ENCODE measurements at places on chromosomes 6 and 20.

DNA sequence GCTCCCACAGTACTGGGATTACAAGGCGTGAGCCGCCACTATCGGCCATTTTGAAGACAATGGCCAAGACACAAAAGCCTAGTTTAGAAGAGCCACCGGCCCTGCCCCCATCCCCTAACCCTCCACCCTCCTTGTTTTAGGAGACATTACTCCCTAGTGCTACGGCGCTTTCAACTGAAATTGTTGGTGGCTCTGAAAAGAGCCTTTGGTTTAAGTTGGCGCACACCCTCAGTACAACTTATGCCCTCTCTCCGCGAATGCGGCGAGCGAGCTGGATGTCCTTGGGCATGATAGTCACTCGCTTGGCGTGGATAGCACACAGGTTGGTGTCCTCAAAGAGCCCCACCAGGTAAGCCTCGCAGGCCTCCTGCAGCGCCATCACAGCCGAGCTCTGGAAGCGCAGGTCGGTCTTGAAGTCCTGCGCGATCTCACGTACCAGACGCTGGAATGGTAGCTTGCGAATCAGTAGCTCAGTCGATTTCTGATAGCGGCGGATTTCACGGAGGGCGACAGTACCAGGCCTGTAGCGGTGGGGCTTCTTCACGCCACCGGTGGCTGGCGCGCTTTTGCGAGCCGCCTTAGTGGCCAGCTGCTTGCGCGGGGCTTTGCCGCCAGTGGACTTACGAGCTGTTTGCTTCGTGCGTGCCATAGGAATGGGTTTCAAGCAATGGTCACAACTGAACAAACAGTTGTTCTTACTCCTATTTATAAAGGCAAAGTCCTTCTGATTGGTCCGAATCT, 114.9 kb upstream of the BTN3A2 start:
- peak; percentile 89 for DNase-seq

- DNase-seq: no peak
Observed at GRCh38 chr6:36489426-36489825, 46.6 kb downstream of the KCTD20 start.

GRCh38 chr6:42745083-42745639, 742 bp downstream of the TBCC start:
- DNase-seq: no peak

GRCh38 chr6:158737710-158738615, 81.2 kb downstream of the EZR start:
- no peak for DNase-seq

GRCh38 chr20:57309544-57310115, 20.0 kb upstream of the SPO11 start:
- no peak for DNase-seq

DNA sequence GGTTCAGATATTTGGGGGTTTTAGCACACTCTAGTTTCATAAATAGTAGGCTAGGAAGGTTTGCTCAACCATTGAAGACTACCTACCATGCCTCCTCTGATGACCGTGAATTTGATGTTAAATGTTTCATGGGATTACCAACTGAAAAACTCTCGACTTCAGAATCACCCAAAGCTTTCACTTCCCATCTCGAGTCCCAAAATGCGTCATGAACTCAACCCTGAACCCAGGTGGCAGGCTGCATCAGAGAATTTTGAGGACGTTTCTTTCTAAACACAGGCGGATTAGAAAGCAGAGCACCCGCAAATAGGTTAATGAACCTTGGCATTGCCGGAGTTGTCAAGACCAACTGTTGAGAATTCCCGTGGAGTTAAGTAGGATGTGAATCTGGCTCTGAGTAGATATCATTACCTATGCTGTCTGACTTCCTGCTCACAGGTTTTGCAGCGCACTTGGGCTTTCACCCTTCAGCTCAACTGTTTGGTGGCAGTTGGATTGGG, 98.4 kb upstream of the ADTRP start:
- no peak for DNase-seq

DNA sequence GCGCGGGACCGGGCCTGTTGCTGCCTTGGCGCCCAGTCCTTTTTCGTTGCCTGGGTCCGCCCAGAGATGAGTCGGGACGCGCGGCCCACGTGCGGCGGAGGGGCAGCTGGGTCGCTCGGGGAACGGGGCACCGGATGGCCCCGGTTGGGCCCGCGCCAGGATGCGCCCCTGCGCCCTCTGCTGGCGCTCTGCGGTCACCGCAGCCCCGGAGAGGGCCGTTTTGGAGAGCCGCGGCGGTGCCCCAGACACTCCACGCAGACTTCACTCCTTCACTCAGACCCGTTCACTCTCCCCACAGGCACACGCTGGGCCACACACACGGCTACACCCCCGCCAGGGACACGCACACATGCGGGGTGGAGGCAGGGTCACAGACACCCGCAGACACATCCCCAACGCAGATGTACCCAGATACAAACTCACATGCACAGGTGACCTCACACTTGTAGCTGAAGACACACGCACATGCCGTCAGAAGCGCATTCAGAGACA, 38.8 kb downstream of the SRC start:
- DNase-seq: peak; percentile 42

DNA sequence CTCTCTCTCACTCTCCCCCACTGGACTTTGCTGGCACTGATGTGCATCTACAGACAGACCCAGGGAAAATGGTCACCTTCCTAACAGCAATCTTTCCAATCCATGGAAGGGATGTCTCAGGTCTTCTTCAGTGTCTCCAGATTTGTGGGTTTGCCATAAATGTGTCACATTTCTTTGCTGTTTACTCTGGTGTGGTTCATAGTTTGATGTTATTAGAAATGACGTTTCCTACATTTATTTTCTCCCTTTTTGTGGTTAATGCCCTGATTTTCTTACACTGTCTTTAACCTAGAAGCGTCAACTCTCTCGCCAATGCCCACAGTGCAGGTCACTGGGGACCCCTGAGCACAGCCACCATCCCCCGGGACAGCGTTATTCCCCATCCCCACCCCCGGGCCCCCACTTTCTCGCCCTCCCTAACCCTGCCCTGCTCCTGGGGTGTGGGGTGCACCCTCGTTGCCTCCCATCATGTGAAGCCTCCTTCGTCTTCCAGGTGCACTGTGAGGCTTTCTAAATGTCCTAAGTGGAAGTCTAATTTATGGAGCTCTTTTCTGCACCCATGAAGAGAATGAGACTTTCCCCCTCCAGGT, 86.5 kb downstream of the YTHDF1 start:
- DNase-seq: no peak

Data from SHP77 (cell line).